Right atrium auricular region (tissue), 2 donors: ENCODE measurements at places on chromosomes 5 and 9. TPM values are rescaled to one million over a fixed set of nuclear protein-coding genes. Genes with fewer than 3 reads are reported as not detected.

Gene HMCN2
- 7.3 TPM for total RNA-seq

GRCh38 chr5:124698770-124699169 lies 47.7 kb downstream of the ZNF608 start:
- no peak overlapping the region for H3K4me3 ChIP-seq
- peaks cover 47% of the 10 kb centered on the region for H3K4me1 ChIP-seq
- H3K36me3 ChIP-seq, result no peaks in the 10 kb centered on the region

Gene ZNF883
- total RNA-seq, result 4.1 TPM

DNA sequence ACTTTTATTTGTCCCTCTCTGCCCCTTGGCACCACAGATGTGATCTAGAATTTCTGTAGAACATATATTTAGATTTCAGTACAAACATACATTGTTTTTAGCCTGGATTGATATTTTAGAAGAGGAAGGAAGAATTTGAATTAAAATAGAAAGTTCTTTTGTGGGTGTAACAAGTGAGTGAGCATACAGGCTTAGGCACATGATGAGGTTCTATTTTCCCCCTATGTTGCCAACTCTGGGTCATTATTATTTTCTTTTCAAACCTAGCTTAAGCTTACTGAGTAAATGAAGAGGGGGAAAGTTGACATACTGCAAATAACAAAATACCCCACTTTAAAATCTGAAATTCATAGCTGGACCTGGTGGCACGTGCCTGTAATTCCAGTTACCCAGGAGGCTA lies 102.9 kb downstream of the GCNT1 start:
- no peak overlapping the region for H3K27ac ChIP-seq
- no peak overlapping the region for H3K4me3 ChIP-seq
- H3K36me3 ChIP-seq, result no peaks in the 10 kb centered on the region

- peaks cover 38% of the 10 kb centered on the region for H3K4me1 ChIP-seq
- H3K27me3 ChIP-seq, result no peaks in the 10 kb centered on the region
- no peaks in the 10 kb centered on the region for H3K36me3 ChIP-seq
- peak overlapping the region; percentile 24 for H3K27ac ChIP-seq
- no peak for DNase-seq
Measured at GRCh38 chr9:13587571-13587970, 308.1 kb upstream of the MPDZ start.

Gene NRG2
- total RNA-seq, result 1.8 TPM

GRCh38 chr5:137220523-137220927 lies 278.6 kb downstream of the SPOCK1 start:
- H3K4me3 ChIP-seq, result no peak overlapping the region
- H3K4me1 ChIP-seq, result peaks cover 15% of the 10 kb centered on the region
- H3K36me3 ChIP-seq, result no peaks in the 10 kb centered on the region
- no peak overlapping the region for H3K27ac ChIP-seq

- peaks cover 21% of the 10 kb centered on the region for H3K4me1 ChIP-seq
- no peak overlapping the region for H3K27ac ChIP-seq
- no peak overlapping the region for H3K4me3 ChIP-seq
- H3K27me3 ChIP-seq, result no peaks in the 10 kb centered on the region
- no peak for DNase-seq
Measured at GRCh38 chr9:125649315-125649714, 57.7 kb downstream of the MAPKAP1 start.

Gene ANKRD55
- 0.20 TPM for total RNA-seq

DNA sequence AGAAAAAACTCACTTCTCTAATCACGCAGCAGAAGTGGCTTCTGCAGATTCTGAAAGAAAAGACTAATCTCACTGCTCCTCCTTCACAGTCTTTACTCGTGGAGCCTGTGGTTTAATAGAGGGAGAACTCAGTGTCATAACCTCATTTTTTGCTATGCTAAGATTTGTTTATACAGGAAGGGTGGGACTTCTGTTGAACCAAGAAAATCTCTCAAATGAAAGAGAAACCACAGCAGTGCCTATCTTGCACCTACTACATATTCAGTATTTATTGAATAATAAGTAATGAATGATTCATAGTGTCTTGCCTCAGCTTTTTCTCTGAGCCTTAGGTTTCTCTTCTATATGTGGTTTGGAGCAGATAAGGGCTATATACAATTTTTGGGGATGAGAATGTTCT lies 136.1 kb upstream of the DMAC1 start:
- H3K27me3 ChIP-seq, result no peaks in the 10 kb centered on the region
- DNase-seq, result no peak
- H3K4me1 ChIP-seq, result no peaks in the 10 kb centered on the region
- no peaks in the 10 kb centered on the region for H3K36me3 ChIP-seq
